Smooth muscle cell of the umbilical artery (primary cell): ENCODE measurements at places on chromosomes 5 and 9. TPM values are rescaled to one million over a fixed set of nuclear protein-coding genes. Genes with fewer than 3 reads are reported as not detected.

Gene FOXD4L5
- total RNA-seq, result 0.09 and 0.30 TPM in 2 replicates

Gene GMCL2
- total RNA-seq, result not detected in 2 replicates

Gene ADAM19
- 150 and 579 TPM in 2 replicates for total RNA-seq

Gene NME5
- total RNA-seq, result 2.0 and 2.4 TPM in 2 replicates

Gene ACTBL2
- total RNA-seq, result 0.89 and 1.4 TPM in 2 replicates

Gene CCNO
- total RNA-seq, result 0.14 TPM in 1 of 2 replicates, not detected in the other

Gene LRRTM2
- total RNA-seq, result 0.32 and 0.89 TPM in 2 replicates

Gene C5orf46
- total RNA-seq, result 16.0 and 16.8 TPM in 2 replicates

Gene PPP2R2B
- total RNA-seq, result 0.18 TPM in 1 of 2 replicates, not detected in the other

Gene FYB1
- under 0.01 TPM in 1 of 2 replicates, not detected in the other for total RNA-seq

Gene CACNA1B
- under 0.01 and 0.09 TPM in 2 replicates for total RNA-seq

Gene RLN2
- not detected in 2 replicates for total RNA-seq

Gene LCN2
- not detected in 2 replicates for total RNA-seq

Gene GCNT1
- total RNA-seq, result 27.3 and 38.4 TPM in 2 replicates

Gene S1PR3
- total RNA-seq, result 11.9 and 12.5 TPM in 2 replicates

Gene RANBP17
- total RNA-seq, result 15.1 and 18.2 TPM in 2 replicates

Gene DNAI1
- total RNA-seq, result not detected in 2 replicates

Gene DNM1
- total RNA-seq, result 9.5 and 14.2 TPM in 2 replicates

Gene PDZD2
- under 0.01 and 0.05 TPM in 2 replicates for total RNA-seq

Gene BARX1
- not detected in 2 replicates for total RNA-seq

Gene PRKAA1
- total RNA-seq, result 113 and 135 TPM in 2 replicates

Gene TIMD4
- not detected in 2 replicates for total RNA-seq

Gene KCNV2
- total RNA-seq, result not detected in 2 replicates
